Body of pancreas (tissue), 4 donors: ENCODE measurements at places on chromosomes 7 and 10.

- no peak for DNase-seq
Measured at GRCh38 chr7:2435146-2435545, 31.7 kb downstream of the CHST12 start.

- no peak for DNase-seq
Measured at GRCh38 chr10:132876993-132877431, 65.4 kb downstream of the CFAP46 start.

GRCh38 chr7:158028971-158029370 is 558.7 kb downstream of the PTPRN2 start:
- no peak for DNase-seq

- no peak for DNase-seq
Measured at GRCh38 chr10:55426138-55426537, 625.1 kb upstream of the PCDH15 start.

GRCh38 chr10:94407668-94408067 is 5.3 kb downstream of the TBC1D12 start:
- no peak for DNase-seq

GRCh38 chr7:95324431-95324830 is at the start of gene PON1:
Gene PON1, minus strand, starts transcription at chr7:95324532. Its CDS starts 57 bp downstream, at chr7:95324475.
- DNase-seq: no peak

DNA sequence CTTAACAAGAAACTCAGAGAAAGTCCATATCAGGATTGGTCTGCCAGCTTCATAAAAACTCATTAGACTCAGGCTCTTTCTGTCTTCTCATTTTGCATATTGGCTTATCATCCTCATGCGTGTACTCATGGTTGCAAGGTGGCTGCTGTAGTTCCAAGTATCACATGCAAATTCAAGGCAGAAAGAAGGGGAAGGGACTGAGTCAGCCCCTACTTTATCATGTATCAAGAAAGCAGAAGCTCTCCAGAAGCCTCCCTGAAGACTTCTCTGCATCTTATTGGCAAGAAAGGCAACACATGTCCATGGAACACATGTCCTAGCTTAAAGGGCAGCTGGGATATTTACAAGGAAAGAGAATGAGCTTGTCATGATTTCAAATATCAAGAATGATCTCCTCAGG is 19.4 kb upstream of the EZH2 start:
- DNase-seq: no peak

GRCh38 chr10:84907461-84908009 is 579.1 kb downstream of the CCSER2 start:
- no peak for DNase-seq

GRCh38 chr10:3980660-3981059 is 195.7 kb upstream of the KLF6 start:
- no peak for DNase-seq

DNA sequence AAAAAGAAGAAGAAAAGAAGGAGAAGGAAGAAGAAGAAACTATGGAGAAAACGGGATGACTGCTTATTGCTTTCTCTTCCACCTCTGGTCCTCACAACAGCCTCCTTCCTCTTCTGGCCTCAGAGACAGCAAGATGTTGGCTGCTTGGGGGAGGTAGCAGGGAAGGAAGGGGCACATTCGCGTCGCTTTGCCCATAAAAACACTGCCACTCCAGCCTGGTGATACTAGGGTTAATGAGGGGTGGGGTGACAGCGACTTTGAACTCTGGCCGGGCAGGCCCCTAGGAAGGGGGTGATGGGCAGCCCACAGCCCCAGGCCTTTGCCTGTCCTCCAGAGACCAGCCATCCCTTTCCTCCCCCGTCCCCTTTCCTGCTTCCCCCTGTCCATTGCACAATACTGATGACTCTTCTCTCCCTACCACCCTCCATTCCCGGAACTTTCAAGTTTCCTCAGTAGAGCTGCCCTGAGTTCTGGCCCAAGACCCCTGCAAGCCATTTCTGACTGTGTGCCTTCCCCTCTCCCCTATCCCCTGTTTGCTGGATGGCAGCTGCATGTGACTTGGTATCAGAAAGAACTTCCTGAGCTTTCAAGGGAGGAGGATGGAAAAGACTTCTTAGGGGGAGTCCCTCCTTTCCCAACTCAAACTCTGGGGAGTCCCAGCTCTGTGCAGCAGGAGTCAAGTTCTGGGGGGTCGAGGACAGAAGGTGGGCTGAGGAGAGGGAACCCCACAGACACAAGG is 2.2 kb upstream of the CUEDC2 start:
- DNase-seq: no peak

DNA sequence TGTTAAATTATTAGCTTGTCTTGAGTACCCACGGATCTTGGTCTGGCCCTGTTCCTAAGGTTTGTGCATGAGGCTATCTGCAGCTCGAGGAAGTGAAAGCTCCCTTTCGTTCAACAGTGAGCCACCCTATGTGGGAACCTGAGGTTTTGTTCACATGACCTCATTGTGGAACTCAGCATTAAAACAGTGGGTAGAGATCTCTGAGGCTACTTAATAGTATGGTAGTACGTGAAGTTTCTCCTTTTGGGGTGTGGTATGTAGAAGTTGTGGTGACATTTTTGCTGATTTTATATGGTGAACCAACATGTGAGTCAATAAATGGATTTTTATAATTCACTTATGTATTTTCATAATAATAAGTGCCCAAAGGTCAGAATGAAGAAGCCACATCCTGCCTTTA is 252.7 kb upstream of the FERD3L start:
- DNase-seq: no peak
